ENCODE measurements at places on chromosomes 12 and 14.

DNA sequence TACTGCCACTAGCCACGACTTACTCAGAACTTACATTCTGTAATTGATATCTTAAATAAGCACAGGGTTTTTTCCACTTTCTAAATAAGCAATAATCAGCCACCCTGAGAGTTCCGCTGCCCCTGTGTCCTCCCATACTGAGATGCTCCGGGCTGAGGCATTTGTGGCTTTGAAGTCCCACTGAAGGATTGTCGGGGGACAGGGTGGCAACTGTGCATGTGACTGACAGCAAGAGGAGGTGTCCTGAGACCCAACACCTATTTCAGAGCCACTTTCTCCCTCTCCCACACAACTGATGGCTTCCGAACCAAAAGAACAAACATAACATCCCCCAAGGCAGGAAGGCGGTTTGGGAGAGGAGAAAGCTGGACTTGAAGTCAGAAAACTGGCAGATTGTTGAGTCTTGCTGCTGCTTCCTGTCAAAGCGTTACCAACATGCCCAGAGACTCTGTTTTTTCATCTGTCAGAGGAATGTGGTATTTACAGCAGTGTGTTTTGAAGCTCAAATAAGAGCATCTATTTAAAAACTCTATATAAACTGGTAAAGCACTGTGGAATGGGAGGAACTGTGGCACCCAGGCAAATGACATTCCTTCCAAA is 157.9 kb upstream of the FKBP4 start:
- no peak for DNase-seq

- DNase-seq, result no peak
Observed at GRCh38 chr12:130333341-130333740, 4.3 kb upstream of the PIWIL1 start.

GRCh38 chr12:50922820-50923219 is 29.5 kb upstream of the HIGD1C start:
- no peak for DNase-seq

DNA sequence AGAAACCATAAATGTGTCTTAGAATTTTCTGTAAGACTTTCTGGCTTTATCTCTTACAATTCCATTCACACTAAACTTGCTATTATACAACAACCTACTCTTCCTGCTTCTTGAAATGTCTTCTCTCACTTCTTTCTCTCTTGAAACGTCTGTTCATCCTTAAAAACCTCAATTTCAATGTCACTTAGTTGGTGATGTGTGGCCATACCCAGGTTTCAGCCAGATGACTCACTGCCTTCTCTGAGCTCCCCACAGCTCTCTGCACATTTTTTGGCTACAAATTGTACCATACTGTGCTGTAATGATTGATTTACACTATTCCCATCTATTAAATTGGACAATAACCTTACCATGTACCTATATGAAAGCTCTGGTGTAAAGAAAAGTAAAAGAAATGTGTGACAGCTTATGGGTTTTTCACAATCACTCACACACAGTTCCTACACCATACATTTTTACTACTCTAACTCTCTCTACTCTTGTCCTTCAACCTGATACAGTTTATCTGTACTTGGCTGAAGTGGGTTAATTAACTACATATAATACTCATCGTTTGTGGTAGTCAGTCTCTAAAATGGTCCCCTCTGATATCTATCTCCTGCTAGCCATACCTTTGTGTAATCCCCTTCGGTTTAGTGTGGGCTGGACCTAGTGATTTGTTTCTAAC is 222.1 kb downstream of the NELL2 start:
- DNase-seq, result no peak

GRCh38 chr14:70706177-70706576 is 64.5 kb downstream of the TTC9 start:
- no peak for DNase-seq

DNA sequence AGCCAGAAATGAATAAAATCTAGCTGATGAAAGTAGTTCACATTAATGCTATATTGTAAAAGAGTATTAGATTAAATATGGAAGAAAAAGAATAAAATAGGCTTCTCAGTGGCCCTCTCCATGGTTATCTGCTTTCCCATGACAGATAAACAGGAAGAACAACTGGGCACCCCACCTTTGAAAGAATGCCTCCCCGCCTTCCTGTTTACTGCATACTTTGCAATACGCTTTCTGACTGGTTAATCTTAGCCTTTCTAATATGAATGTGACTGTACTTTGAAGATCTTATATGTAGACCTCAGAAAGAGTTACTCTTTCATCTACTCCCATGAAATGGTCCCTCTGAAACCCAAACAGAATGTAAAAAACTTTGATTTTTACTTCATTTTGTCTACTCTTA is 34.1 kb upstream of the DAAM1 start:
- DNase-seq, result no peak

DNA sequence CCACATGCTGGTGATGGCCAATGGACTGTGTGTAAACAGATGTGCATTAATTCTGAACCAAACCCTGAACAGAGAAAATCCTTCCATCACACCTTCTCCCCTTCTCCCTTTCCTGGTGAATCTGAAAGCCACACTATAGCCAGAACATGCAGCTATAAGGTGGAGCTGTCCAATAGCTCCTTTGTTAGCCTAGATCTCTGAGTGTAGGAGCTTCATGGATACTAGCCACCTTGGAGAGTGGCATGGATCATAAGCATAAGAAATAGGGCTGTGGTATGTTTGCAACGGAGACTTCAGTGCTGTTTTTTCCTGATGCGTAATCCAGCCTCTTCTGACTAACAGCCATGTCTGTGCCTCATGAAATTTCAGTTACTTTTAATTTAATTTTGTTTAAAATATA is 364.5 kb downstream of the BTG1 start:
- DNase-seq, result no peak

DNA sequence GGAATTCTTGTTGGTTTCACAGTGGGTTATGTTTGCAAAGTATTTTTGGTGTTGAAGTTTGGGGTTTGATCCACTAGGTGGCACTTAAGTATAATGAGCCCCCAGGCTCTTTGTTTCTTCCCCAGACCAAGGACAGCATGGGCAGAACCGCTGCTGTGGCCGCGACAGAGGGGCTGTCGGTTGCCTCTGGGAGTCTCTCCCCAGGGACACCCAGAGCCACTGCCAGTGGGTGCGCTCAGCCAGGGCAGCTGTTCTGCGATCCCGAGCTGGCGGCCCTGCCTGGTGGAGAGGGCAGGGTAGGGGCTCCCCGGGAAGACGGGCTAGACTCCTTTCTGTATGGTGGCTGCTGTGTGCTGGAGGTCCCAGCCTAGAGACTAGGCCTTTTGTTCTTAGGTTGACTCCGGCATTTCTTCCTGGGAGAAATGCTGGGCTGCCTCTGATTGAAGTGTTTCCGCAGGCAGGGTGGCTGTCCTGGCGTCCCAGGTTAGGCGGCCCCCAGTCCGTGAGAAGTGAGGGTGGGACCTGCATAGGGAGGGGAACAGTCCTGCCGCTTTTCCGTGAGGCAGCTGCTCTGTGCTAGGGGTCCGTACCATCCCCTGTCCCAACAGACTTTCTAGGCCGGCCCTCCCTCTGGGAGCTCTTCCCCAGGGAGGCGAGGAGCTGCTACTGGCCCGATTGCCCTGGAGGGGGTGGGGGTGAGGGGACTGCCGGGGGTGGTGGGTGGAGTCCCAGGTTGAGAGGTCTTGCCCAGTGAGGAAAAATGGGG is 253.1 kb upstream of the PELI2 start:
- no peak for DNase-seq

All from T follicular helper cell (primary cell).